ENCODE measurements at places on chromosomes 12 and 14.

DNA sequence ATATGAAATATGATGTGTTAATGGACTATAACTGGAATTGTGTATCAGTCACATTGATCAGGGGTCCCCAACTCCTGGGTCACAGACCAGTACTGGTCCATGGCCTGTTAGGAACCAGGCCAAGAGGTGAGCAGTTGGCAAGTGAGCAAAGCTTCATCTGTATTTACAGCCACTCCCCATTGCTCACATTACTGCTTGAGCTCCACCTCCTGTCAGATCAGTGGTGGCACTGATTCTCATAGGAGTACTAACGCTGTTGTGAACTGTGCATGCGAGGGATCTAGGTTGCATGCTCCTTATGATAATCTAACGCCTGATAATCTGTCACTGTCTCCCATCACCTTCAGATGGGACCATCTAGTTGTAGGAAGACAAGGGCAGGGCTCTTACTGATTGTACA, 72.3 kb downstream of the CDK17 start:
- DNase-seq = no peak

GRCh38 chr14:70981000-70981952, 74.0 kb downstream of the PCNX1 start:
- no peak for DNase-seq

GRCh38 chr14:63951429-63951828, 98.6 kb downstream of the SYNE2 start:
- DNase-seq = no peak

DNA sequence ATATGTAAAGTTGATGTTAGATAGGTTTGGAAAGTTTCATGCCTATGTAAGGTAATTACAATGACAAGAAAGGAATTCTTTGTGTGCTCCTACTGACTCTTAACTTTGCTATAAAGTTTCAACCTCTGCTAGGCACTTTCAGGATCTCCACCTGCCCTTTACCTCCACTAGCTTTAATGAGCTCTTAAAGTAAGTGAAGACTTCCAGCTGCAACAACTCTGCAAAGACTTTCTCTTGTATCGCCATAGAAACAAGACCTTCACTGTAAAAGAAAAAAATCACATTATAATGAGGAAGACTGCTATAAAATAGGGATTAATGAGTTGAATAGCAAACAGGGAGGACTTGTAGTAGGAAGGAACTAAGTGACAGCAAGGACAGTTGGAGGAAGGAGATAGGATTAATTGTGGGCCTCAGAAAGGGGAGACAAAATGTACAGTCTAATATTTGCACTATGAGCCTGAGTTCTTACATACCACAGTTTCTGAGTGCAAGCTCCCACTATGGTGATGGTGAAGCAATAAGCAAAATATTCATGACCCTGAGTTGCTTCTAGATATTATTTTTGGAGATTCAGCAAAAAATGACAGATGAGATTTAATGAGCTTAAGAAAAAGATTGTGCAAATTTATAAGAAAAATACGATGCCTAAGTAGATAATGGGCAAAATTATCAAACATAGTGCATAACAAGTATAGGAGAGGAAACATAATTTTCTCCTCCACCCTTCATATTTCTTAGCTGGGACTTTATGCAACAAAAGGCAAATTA, 66.7 kb downstream of the DHRS2 start:
- DNase-seq = no peak

DNA sequence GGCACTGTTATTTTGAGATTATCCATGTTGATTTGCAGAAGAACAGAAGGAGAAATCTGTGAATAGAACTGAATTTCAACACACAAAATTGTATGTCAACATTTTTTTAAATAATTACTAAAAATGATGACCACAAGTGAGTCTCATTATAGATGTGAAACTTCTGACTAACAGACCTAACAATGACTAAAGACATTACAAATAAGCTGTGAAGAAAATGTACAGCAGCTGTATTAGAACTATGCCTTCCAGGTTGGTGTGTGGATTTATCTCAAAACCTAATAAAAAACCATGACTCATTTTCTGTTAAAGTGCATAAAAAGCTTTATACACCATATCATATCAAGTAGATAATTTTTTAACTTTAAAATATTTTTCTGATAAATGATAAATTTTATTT, 22.5 kb upstream of the FOXG1 start:
- no peak for DNase-seq

DNA sequence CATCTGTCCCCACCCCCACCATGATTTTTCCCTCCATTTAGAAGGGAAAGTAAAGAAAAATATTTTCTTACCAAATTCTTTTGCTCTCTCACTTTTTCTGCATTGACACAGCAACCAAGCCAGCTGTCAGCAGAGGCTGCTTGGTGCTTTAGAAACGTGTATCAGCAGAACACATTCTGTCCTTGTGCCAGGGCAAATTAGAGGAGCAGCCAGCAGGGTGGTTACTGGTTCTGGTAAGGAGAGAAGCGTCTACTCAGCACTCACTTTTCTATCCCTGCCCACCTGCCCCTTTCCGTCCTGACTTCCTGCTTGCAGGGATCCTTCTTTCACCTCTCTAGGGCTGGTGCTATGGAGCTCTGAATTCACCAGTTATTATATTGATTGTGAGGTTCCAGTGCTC, 327.5 kb upstream of the PDE3A start:
- DNase-seq = no peak

DNA sequence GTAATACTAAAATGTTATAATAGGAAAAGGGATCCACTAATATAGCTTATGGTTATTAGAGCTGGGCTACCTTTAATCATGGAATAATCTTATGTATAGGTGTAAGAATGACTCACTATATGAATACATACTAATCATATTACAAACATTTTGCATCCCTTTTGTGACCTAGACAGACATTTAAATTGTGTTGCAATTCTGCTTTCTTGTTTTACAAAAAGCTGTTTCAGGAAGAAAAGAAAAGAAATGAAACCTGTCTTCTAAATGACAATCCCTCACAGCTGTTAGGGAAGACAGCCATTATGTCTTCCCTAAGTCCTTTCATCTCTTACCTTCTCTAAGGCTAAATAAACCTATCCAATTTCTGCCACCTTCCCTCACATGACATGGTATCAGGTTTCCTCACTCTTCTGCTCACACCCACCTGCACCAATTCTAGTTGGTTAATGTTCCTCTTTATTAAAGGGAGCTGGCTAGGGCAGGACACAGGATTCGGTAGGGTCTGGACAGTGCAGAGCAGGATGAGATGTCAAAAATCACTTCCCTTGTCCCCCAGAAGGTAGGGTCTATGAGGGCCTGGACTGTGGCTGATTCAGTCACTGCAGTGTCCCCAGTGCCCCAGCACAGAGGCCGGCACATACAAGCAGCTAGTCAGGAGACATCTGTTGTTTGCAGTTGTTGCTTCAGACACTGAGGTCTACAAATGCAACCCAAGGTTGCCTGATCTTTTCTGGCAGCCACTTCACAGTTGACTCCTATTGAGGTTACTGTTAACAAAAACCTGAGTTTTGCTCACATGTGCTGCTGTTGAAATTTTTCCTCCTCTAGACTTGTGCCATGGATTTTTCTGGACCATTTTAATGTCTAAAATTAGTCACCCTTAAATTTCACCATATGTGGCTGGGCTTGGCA, 3.7 kb downstream of the DHRS7 start:
- DNase-seq = peak; percentile 38

- peak; percentile 78 for DNase-seq
These were observed at the start of gene CCDC177 for GRCh38 chr14:69574263-69574953. CCDC177 (minus strand) TSS chr14:69574871; CDS start chr14:69573622, 1,249 bp downstream.

DNA sequence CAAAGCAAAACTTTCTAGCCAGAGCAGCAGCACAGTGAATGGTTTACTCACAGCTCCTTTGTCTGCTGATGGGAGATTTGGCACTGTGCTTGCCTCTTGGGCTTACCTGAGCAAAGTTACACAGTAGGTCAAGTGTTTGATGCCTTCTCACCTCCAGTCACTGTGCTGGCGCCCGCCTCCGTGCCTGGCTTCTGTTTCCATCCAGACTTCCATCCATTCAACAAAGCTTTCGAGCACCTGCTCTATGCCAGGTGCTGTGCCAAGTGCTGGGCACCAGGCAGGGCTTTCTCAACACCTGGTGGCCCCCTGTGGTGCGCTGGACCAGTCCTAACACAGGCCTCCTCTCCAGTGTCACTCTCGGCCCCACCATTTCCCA, 199.2 kb upstream of the EEA1 start:
- DNase-seq = no peak

DNA sequence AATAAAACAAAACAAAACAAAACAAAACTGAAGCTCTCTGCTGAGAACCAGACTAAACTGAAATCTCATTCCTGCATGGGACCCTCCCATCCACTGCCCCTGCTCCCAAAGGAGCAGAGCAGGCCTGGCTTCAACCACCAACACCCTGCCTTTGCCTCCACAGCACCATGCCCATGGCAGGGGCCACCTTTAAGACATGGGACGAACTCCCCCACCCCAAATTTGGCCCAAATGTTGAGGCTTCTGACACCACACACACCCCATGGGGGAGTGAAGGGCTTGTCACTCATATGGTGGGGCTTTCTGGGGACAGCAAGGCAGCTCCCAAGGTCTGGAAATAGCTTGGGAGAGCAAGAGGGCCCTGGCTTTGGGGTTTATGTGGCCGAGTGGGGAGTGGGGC, 177.2 kb downstream of the KIF26A start:
- no peak for DNase-seq

GRCh38 chr12:6753772-6754356, 923 bp upstream of the MLF2 start:
- no peak for DNase-seq

- no peak for DNase-seq
These were observed 8.0 kb downstream of the OAS2 start for GRCh38 chr12:112986291-112986800.

- DNase-seq = peak; percentile 75
These were observed 43.3 kb upstream of the PTPRO start for GRCh38 chr12:15278816-15279658.

DNA sequence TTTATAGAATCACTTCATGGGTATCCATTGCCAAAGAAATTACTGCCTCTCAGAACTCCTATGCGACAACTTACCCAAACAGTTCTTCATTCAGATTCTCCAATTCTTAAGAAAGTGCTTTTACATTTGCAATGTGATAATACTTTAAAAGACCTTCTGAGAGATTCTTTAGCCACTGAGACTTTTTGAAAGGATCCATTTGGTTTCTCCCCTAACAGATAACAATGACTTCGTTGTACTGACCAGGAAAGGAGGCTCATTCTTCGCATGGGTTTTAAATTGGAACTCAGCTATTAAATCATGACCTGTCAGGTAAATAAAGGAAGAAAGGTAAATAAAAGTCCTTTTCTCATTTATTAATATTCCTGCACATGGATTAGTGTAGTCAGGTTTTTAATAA, 14.8 kb downstream of the ITPR2 start:
- no peak for DNase-seq

DNA sequence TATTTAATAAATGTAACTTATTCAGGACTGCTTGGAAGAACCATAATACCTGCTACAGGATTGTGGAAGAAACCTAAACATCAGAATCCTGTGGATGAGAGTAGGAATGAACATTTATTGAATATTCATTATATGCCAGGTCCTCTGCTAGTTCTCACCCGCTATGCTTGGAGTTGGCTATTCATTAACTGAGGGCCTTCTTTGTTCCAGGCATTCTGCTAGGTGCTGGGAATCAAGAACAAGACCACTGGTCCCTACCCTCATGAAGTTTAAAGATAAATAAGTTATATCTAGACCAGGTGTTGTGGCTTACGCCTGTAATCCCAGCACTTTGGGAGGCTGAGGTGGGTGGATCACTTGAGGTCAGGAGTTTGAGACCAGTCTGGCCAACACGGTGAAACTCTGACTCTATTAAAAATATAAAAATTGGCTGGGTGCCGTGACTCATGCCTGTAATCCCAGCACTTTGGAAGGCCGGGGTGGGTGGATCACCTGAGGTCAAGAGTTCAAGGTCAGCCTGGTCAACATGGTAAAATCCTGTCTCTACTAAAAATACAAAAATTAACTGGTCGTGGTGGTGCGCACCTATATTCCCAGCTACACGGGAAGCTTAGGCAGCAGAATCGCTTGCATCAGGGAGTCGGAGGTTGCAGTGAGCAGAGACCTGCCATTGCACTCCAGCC, 3.8 kb upstream of the TULP3 start:
- DNase-seq = no peak

DNA sequence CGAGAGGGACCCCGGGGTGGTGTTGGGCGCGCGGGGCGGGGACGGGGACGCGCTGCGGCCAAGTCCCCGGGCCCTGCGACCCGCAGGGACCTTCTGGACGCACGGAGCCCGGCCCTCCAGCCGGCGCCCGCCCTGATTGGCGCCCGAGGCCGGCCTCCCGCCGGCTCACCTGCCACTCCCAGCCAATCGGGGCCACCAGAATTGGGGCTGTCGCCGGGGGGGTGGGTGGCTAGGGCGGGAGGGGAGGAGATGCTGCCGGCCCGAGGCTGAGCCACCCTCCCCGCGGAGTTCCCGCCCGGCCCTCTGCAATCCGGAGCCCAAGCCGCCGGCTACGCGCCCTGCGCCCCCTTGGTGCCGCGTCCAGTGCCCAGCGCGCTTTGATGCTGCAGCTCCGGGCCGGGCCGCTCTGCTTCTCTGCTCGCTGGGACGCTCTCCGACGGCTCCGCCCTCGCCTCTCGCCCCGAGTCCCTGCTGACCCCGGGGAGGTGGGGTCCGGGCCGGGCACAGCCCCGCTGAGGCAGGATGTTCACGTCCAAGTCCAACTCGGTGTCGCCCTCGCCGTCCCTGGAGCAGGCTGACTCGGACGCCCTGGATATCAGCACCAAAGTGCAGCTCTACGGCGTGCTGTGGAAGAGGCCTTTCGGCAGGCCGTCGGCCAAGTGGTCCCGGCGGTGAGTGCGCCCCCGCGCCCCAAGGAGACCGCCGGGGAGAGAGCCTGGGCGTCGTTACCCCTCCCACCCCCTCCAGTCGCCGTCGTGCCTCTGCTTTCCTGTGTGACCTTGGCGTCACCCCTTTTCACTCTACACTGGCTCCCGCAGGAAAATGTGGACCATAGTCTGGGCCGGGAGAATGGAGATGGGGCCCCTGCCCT, at the start of gene PLEKHD1:
TSS of gene PLEKHD1 (plus strand) at position 285 of the 871 bp plus-strand sequence. CDS start at position 523, 238 bp downstream.
- peak; percentile 100 for DNase-seq

GRCh38 chr14:68536018-68536410, 256.9 kb downstream of the ZFP36L1 start:
- DNase-seq = no peak

GRCh38 chr14:26339381-26339780, 258.5 kb downstream of the NOVA1 start:
- no peak for DNase-seq

DNA sequence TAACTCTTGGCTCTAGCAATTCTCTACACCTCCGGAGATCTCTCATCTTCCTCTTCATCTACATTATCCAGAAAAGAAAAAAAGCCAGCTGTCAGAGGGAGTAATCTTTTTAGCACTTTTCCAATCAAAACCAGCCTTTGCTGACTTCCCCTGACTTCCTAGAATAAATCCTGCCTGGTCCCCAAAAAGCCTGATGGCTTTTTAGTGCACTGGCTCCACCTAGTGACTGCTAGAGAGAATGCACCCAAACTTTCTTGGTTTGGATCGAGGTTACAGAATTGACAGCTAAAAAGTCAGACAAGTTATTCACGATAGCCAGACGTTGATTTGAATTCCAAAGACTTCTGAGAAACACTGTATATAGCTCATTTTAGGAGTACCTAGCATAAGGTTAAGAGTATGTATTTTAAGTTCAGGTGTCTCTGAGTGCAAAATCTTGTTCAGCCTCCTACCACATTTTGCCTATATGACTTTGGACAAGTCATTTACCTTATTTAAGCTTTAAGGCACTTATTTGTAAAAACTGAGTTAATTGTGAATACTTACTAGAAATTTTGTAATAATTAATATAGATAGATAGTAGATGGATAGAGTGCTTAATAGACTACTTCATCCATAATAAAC, 185.7 kb upstream of the GRIN2B start:
- peak; percentile 14 for DNase-seq

All from T47D (cell line).